ENCODE measurements at places on chromosomes 12 and 14.

DNA sequence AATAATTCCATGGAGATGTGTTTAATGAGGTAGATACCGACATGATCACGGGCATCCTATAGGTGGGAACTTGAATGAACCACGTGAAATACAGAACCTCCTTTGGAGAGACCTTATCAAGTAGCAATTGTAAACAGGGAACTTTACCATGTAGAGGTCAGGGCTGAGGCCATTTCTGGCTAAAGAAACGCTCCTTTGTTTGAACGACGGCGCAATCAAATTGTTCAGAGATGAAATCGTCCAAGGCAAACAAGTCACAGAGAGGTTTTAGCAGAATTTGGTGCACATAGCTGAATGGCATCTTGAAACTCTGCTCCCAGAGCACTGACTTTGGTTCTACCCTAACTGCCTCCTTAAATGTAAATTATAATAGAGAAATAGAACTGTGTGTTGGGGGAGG, 9.8 kb downstream of the PRIMA1 start:
- DNase-seq: no peak

DNA sequence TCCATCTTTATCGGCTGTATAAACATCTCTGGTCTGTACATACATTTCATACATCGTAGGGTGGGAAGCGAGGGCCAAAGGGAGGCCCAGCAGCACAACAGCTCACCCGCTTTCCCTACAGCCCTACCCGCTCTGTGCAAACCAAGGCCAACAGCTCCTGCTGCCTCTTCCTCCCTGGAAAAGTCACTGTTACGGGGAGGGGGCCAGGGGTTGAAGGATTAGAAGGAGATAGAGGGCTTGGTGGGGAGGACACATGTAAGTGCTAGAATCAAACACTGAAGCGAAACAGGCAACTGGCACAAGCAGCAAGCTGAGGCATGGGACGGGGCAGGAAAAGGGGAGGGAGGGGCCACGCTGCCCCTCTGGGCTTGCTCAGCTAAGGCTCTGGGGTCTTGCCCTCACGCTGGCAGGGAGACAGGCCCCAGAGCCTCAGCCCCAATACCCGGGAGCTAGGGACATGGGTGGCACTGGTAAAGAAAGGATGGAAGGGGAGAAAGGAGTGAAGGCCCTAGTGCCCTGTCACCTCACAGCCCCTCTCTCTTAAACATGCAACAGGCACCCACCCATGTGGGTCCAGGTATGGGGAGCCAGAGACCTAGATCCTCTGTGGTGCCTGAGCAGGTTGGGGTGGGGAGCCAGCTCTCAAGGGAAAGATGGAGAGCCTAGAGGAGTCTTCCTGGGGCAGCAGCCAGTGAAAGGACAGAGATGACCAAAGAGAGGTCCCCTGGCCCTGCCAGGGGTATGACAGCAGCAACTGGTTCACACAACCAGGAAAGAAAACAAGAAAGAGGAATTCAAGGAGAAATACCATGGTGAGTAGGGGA, 14.4 kb downstream of the SPRYD3 start:
- DNase-seq: no peak

DNA sequence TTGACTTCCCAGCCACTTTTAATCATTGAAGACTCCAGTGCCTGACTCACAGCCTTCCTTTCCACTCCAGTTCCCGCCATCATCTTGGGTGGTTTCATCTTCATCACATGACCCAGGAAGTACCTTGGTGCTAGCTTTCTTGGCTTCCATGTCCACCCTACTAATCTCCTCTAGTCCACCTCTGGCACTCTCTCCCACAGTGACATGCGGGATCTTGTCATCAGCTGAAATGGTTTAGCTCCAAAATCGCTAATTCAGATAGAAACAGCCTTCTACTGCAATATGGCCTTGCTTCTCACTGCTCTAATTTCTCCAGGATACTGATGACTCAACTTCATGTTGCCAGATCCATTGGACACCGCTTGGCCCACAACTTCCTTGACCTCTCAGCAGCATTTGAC, 24.5 kb downstream of the WDR20 start:
- no peak for DNase-seq

DNA sequence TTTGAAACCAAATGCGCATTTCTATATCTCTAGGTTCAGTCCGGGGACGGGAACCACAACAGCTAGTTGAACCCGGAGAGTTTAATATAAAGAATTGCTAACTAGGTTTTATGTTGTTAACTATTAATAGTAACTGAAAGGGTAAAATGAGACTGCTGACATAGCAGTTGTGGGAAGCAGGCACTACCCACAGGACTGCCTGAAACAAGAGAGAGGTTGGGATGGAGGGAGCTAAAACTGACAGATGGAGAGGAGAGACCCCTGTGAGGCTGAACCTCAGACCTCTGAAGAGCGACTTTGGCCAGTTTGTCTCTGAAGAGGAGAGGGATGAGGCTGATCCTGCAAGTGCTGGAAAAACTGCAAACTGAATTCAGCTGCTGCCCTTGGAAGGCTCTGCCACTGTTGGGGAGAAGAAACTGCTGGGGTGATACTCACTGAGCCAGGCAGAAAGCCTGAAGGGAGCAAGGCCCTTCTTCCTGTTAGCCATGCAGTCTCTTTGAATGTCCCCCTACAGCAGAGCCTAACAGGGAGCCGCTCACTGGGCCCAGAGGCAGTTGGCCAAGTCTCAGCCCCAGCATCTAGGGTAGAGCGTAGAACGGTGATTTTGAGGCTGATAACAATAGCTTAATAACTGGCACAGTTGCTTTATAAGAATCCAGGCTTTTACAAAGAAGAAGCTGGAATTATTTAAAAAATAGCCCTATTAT, 172.2 kb downstream of the NPAS3 start:
- DNase-seq: no peak

- no peak for DNase-seq
These were observed 21.8 kb upstream of the EGLN3 start for GRCh38 chr14:33972583-33973081.

- DNase-seq: no peak
These were observed 2.1 kb downstream of the AKAP6 start for GRCh38 chr14:32331206-32331605.

GRCh38 chr12:107356266-107356936, 263.1 kb upstream of the CRY1 start:
- no peak for DNase-seq

GRCh38 chr12:57620245-57620935, 9.2 kb downstream of the ARHGEF25 start:
- no peak for DNase-seq

DNA sequence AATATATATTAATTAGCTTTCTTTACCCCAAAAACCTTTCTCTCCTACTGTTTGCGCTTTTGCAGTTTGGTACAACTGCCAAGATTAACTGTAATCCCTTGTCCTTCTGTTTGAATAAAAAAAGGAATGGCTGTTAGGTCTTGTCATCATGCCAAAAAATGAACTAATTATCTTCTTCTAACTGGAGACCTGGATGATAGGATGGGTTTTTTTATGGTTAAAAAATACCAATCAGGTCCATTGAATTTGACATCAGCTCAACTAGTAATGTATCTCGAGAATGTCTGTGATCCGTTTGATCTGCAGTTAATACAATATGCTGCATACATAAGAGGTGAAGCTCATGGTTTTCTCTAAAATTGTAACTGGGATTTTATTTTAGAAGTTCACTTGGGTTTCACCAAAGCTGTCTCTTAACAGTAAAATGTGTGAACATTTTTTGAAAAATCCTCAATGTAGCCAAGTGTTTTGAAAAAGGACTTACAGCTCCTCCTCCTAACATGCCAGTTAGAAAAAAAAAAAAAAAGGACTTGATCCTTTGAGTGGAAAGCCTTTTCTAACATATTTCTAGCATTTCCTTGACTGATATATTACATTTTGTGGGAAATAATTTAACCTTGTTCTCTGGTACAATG, 96.8 kb downstream of the SRGAP1 start:
- DNase-seq: no peak

DNA sequence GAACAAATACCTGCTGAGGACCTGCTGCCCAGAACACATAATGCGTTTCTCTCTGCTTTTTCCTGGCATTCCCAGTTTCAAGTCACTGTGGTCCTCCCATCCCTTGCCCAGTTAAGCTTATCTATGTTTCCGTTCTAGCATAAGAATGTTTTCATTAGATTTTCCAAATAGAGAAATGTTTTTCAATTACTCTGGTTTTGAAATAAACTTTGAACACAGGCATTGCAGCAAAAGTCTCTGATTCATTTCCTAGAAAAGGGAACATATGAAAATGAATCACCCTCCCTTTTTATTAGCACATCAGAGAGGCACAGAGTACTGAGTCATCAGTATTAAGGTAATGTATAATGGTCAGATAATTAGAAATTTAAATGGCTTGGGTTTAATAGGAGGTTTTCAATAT, 201.1 kb upstream of the TMEM260 start:
- DNase-seq: no peak

DNA sequence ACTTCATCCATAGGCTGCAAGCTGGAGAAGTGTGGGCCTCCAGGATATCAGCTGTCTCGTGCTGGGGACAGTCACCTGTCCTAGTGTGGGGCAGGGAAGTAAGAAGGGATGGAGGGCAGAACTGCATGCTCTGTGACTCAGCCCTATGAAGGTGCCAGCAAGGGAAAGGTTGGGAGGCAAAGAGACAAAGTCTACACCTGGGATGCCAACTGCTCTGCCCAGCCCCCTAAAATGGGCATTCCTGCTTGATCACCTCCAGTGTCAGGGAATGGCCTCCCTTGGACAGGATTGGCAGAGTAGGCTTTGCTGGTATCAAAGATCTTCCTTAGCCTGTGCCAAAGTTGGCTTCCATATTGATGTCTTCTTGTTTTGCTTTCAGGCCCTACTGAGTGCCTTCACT, 335.0 kb downstream of the BCL11B start:
- no peak for DNase-seq

GRCh38 chr12:7089196-7089871, 2.9 kb downstream of the C1R start:
- DNase-seq: no peak

DNA sequence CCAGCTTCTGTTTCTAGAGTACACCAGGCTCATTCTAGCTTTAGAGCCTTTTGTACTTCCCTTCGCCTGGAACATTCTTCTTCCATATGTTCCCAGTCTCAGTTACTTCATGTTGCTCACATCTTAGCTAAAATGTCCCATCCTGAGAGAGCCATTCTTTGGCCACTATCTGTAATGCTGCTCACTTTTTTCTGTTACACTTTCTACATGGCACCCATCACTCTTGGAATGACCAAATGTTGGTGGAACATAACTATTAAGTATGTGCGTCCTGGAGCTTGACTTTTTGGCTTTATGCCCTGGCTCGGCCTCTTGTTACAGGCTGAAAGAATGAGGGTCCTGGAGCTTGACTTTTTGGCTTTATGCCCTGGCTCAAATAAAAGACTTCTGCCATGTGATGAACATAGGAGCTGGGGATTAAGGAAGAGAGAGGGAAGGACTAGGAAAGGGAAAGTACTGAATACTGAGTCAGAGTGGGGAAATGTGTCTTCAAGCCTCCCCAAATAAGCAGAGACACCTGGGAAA, 442.9 kb upstream of the ATP2B1 start:
- DNase-seq: no peak

- no peak for DNase-seq
These were observed 19.2 kb downstream of the PLEK2 start for GRCh38 chr14:67392800-67393199.

DNA sequence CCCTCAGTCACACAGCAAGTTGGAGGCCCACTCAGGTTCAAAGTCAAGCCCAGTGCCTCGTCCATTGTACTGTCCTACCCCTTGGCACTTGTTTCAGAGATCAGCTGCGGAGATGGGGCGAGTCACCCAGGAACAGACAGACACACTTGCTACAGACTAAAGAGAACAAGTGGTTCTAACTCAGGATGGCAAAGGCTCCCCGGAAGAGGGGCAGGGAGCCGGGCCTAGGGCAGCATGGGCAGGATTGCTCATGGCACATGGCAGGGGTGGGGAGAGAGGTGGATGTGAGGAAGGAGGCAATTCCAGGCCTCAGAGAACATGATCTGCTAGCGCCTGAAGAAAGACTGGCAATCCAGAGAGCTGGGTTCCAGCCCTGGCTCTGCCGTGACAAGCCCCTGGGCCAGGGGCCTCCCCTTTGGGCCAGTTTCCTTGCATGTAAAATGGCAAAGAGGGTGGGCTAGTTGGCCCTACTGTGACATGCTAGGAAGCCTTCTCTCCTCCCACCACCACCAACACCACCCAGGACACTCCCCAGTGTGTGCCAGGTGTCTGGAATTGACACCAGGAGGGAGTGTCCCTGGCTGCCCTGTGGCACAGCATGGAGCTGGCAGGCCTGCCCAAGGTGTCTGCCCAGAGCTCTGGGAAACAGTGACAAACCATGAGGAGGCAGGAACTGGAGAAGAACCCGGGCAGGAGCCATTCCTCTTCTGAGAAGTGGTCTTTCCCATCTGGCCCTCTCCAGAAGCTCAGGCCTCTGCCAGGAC, 24.0 kb upstream of the IRF2BPL start:
- no peak for DNase-seq

GRCh38 chr12:54628186-54628846, 6.4 kb downstream of the LACRT start:
- no peak for DNase-seq

DNA sequence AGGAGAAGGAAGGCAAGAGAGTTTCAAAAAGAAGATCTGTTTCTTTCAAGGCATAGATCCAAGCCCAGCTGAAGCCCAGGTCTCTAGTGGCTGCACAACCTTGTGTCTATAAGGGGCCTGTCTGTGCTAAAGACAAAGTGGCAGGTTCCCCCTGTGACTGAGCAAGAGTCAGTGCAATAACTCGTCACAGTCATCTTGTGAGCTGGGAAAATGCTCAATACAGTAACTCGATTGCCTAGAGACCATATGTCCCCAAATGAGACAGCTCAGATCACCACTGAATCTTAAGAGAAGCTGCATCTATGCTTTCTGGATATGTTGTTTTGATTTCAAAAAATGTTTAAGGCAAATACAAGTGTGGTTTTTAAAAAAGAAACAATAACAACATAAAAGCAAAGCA, 24.2 kb downstream of the ST8SIA1 start:
- DNase-seq: no peak

- DNase-seq: no peak
These were observed 18.7 kb downstream of the HVCN1 start for GRCh38 chr12:110670161-110670701.

GRCh38 chr12:111826992-111827391, 15.0 kb upstream of the MAPKAPK5 start:
- no peak for DNase-seq

GRCh38 chr12:46185686-46186085, 83.2 kb downstream of the SLC38A1 start:
- no peak for DNase-seq

DNA sequence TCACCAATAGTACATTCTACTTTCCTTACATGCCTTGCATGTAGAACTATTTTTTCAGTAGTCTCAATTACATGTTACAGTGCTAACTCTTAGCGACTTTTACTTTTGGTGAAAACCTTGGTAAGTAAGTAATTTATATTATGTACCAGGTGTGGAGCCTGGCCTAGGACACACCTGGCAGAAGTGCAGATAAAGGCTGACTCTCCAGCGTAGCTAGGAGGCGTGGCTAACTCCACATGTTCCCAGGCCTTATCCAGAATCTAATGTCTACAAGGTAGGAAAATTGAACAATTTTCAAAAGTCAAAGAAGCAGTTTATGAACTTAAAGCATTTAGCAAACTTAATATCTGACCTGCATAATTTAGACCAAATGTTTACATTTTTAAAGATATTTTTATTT, 157.4 kb downstream of the DHRS2 start:
- DNase-seq: no peak

- no peak for DNase-seq
These were observed 228.1 kb downstream of the KCNC2 start for GRCh38 chr12:74981541-74981940.

- DNase-seq: no peak
These were observed 60.8 kb downstream of the CAPZA3 start for GRCh38 chr12:18798535-18799361.

- DNase-seq: no peak
These were observed 1145.4 kb upstream of the TMEM132C start for GRCh38 chr12:127121494-127122084.

All from activated CD4-positive, CD25-positive, alpha-beta regulatory T cell treated with anti-CD3 and anti-CD28 coated beads, Interleukin-2, amount 50 U/mL, for 72 hours (primary cell).